ENCODE measurements at places on chromosomes 13 and 19. TPM values are rescaled to one million over a fixed set of nuclear protein-coding genes. Genes with fewer than 3 reads are reported as not detected.
A peak's percentile ranks its signal among the peaks of the same experiment; 100 is the strongest.

DNA sequence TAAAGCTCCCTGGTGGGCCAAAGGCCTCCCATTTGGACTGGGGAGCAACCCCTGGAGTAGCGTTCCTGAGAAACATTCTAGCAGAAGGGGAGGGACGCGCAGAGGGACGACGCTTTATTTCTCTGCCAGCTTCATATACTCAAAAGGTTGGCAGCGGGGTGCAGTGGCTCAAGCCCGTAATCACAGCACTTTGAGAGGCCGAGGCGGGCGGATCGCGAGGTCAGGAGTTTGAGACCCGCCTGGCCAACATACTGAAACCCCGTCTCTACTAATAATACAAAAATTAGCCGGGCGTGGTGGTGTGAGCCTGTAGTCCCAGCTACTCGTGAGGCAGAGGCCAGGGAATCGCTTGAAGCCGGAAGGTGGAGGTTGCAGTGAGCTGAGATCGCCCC, 16.8 kb downstream of the RB1 start:
- H3K27me3 ChIP-seq = no peaks in the 10 kb centered on the region
- H3K4me3 ChIP-seq = peak overlapping the region; percentile 27
- no peaks in the 10 kb centered on the region for H3K36me3 ChIP-seq

GRCh38 chr13:60331249-60332012, 65.6 kb upstream of the TDRD3 start:
- no peak overlapping the region for H3K27ac ChIP-seq
- H3K36me3 ChIP-seq = no peaks in the 10 kb centered on the region
- H3K4me3 ChIP-seq = no peak overlapping the region
- no peaks in the 10 kb centered on the region for H3K27me3 ChIP-seq
- no peak for DNase-seq

DNA sequence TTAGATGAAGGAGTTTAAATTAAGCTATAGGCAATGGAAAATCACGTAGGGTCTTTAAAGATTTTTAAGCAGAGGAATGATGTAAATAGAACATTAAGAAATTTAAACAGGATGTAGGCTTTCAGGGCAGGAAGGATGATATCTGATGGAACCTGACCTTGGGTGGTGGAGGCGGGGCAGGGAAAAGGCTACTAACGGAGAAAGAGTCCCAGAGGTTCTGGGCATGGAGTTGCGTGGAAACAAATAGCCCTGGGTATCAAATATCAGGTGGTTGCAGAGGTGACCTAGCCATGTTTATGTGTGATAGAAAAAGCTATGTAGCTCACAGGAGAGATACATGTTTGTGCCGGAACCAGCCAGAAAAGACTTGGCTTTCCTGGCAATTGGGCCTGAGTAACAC, 7.8 kb upstream of the CDK8 start:
- peaks cover 2% of the 10 kb centered on the region for H3K27me3 ChIP-seq
- H3K27ac ChIP-seq = no peak overlapping the region
- no peaks in the 10 kb centered on the region for H3K36me3 ChIP-seq
- H3K4me3 ChIP-seq = no peak overlapping the region
- H3K4me1 ChIP-seq = no peaks in the 10 kb centered on the region
- DNase-seq = no peak

GRCh38 chr13:46598140-46598819, 45.3 kb downstream of the LRCH1 start:
- H3K4me1 ChIP-seq = peaks cover 24% of the 10 kb centered on the region
- no peaks in the 10 kb centered on the region for H3K36me3 ChIP-seq
- H3K27me3 ChIP-seq = no peaks in the 10 kb centered on the region
- H3K27ac ChIP-seq = no peak overlapping the region
- peak; percentile 25 for DNase-seq

GRCh38 chr13:46170687-46171086, 11.3 kb downstream of the LCP1 start:
- peaks cover 76% of the 10 kb centered on the region for H3K4me1 ChIP-seq
- H3K27ac ChIP-seq = peak overlapping the region; percentile 70
- H3K36me3 ChIP-seq = peaks cover 30% of the 10 kb centered on the region
- peak; percentile 74 for DNase-seq
- no peaks in the 10 kb centered on the region for H3K27me3 ChIP-seq

DNA sequence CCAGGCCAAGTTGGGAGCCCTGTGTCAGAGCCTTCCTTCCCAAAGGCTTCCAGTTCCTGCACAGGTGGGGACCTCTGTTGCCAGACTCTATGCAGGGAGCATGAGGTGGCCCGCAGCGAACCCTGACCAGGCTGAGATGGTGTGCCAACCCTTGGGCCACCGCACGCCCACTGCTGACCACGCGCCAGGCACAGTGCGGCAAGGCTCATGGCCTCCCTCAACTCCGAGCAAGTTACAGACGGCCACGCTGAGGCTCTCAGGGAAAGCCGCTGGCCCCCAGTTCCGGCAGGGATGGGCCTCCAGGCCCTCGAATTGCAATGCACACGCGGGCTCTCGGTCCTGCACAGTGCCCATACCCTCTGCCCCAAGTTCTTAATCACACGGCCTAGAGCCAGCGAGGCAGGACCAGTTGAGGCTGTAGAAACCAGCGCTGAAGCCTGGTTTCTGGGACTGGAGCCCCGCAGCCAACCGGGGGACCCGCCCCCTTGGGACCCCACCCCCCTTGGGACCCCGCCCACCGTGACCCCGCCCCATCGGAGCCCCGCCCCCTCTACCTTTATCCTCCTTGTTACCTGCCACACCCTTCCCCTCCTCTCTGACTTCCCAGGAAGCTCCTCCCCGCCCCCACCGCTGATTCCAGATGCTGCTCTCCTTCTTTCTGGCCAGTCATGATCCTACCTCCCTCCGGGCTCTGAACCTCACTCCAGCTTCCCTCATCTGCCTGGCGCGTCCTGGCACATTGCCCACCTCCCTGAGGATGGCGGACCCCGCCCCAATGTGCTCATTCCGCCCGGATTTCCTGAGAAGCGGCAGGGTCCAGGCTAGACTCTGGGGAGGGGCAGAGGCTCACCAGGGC, 6.0 kb downstream of the PEX11G start:
- DNase-seq = no peak
- H3K4me1 ChIP-seq = peaks cover 8% of the 10 kb centered on the region
- no peaks in the 10 kb centered on the region for H3K27me3 ChIP-seq
- H3K4me3 ChIP-seq = no peak overlapping the region
- H3K36me3 ChIP-seq = no peaks in the 10 kb centered on the region

DNA sequence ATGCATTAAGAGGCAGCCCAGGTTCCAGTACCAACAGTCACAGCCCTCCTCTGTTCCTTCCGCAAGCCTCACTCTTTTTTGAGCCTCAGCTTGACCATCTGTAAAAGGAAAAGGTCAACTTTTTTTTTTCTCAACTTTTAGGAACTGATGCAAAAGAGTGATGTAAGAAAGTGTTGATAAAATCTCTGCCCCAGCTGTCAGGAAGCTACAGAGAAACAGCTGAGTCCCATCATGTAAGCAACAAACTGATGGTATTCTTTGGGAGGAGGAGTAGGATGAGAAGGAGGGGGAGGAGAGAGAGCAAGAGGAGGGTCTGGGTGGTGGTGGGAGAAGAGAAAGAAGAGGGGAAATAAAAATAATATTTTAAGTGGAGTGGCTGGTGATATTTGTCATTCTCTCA, 233.9 kb upstream of the TSHZ3 start:
- no peaks in the 10 kb centered on the region for H3K4me1 ChIP-seq
- H3K4me3 ChIP-seq = no peak overlapping the region
- H3K27ac ChIP-seq = no peak overlapping the region

- peaks cover 6% of the 10 kb centered on the region for H3K36me3 ChIP-seq
- H3K27ac ChIP-seq = no peak overlapping the region
- no peak for DNase-seq
- H3K27me3 ChIP-seq = no peaks in the 10 kb centered on the region
These were observed 46.5 kb downstream of the DNAJC3 start for GRCh38 chr13:95723438-95723837.

KLK13 gene
- not detected for total RNA-seq

KANK3 gene
- total RNA-seq = 8.4 TPM

CD209 gene
- 0.10 TPM for total RNA-seq

Measured in natural killer cell (primary cell).